Activated CD4-positive, alpha-beta T cell treated with anti-CD3 and anti-CD28 coated beads for 36 hours (primary cell): ENCODE measurements at places on chromosomes 1 and 21. TPM values are rescaled to one million over a fixed set of nuclear protein-coding genes. Genes with fewer than 3 reads are reported as not detected.

GRCh38 chr1:78441921-78442320 is 48.9 kb upstream of the PTGFR start:
- H3K27me3 ChIP-seq, result no peaks in the 10 kb centered on the region
- H3K36me3 ChIP-seq, result no peaks in the 10 kb centered on the region
- no peaks in the 10 kb centered on the region for H3K4me1 ChIP-seq
- H3K27ac ChIP-seq, result no peak overlapping the region

- DNase-seq, result no peak
- no peaks in the 10 kb centered on the region for H3K4me1 ChIP-seq
- H3K36me3 ChIP-seq, result no peaks in the 10 kb centered on the region
- no peak overlapping the region for H3K4me3 ChIP-seq
- H3K27ac ChIP-seq, result no peak overlapping the region
These were observed 218.5 kb downstream of the PTPRU start for GRCh38 chr1:29454616-29455380.

Gene INPP5B
- total RNA-seq, result 28.9 TPM

DNA sequence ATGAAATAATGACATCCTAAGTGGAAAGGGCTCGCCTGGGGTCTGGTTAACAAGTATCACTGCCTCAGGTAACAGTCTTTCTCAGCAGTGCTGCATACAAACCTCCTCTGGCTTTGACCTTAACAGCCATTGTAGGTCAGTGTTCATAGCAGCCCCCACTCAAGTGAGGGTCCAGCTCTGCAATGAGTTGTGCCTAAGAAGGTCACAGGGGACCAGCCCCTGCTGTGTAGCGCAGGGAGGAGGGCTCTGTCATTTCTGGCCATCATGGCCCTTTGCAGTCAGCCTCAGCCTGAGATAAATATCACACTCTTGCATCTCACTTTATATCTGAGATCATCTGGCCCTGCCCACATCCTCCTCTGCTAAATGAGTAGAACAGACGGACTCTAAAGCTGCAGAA is 18.1 kb upstream of the MYSM1 start:
- no peak overlapping the region for H3K4me3 ChIP-seq
- H3K4me1 ChIP-seq, result peaks cover 14% of the 10 kb centered on the region
- DNase-seq, result peak; percentile 51
- H3K27ac ChIP-seq, result peak overlapping the region; percentile 26
- no peaks in the 10 kb centered on the region for H3K27me3 ChIP-seq

DNA sequence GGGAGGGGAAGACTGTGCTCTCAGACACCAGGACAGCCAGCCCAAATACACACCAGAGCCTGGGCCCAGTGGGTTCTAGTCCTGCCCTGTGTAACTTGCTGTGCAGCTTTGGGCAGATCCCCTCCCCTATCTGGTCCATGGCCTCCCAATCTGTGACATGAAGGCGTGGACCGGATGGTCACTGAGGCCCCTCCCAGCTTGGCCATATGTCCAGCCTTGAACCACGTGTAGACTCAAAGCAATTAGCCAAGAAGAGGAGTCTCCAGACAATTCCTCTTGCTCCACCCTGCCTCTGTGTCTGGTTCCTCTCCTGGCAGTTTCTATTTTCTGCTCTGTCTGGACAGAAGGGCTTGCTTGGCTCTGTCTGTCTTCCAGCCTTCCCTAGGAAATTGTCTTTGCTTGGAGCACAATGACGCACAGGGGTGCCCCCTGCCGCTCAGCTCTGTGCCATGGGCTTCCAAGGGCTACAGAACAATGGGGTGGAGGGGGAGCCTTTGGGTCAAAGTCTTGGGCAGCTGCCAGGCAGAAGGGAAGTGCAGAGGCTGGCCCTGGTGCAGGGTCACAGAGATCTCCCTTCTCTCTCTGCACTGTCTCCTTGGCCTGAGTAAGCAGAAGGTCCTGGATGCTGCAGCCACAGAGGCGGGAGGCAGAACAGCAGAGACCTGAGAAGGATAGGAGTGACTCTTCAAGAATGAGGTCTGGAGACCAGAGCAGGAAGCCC is 66.1 kb downstream of the TENT5C start:
- no peak overlapping the region for H3K4me3 ChIP-seq
- no peaks in the 10 kb centered on the region for H3K36me3 ChIP-seq
- no peak overlapping the region for H3K27ac ChIP-seq

DNA sequence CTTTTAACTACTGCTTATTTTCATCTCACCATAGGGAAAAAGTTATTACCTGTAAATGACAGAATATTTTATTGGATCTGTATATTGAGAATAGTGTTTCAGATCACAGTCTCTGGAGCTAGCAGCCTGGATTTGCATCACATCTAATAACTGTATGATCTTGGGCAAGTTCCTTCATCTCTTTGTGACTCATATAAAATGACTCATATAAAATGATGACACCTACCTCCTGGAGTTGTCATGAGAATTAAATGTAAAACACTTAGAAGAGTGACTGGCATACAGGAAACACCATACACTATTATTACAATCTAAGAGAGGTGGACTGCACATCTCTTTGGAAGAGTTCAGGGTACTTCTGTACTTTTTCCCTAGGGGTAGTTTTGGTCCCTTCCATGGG is 421.3 kb downstream of the NEGR1 start:
- DNase-seq, result no peak
- no peaks in the 10 kb centered on the region for H3K27me3 ChIP-seq
- no peak overlapping the region for H3K27ac ChIP-seq
